ENCODE measurements at places on chromosomes 7 and 10.

- no peak for DNase-seq
These were observed 27.1 kb downstream of the LRRC20 start for GRCh38 chr10:70355051-70356021.

GRCh38 chr10:310976-311639 lies 175.9 kb downstream of the ZMYND11 start:
- no peak for DNase-seq

DNA sequence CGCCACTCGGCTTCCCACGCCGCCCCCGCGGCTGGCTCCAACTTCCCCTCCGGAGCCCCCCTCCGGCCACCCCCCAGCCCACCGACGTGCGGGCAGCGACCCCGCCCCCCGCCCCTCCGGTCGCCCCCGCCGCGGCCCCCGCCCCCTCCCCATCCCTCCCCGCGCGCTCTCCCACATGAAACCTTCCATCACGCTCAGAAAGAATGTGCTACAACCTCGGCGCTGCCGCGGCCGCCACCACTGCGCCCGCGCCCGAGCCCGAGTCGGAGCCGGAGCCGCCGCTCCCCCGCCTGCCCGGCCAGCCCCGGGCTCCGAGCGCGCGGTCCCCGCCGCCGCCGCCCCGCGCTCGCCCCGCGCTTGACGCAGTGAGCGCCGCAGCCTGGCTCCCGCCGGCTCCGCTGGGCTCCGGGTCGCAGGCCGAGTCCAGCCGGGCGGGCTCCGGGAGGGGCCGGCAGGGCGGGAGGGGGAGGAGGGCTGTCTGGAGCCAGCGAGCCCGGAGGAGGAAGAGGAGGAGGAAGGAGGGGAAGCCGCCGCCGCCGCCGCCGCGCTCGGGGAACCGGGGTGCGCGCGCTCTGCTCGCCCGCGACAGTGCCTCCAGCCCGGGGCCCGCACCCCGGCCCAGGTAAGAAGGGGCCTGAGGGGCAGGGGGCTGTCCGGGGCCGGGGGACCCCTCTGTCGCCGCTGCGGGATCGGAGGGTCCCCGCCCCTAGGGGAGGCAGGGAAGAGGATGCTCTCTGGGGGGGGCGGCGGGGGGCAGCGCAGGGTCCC lies 4.3 kb upstream of the ELFN1 start:
- peak; percentile 73 for DNase-seq

DNA sequence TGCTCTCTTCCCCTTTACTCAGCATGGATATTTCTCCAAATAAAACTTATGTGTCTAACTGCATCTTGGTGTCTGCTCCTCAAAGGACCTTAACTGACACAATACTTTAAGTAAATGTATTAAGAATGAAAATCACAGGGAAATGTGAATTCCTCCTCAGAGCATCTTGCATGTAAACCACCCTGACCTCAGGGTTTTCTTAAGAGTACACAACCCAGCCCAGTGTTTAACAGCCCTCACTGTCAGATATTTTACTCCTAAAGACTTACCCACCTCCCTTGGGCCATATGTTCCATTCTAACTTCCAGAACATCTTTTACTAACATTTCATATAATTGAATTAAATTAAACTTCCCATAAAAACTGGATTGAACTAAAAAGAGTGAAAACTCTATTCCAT lies 315.3 kb downstream of the HPSE2 start:
- no peak for DNase-seq

GRCh38 chr10:46040004-46040403 lies 6.1 kb downstream of the MSMB start:
- no peak for DNase-seq

DNA sequence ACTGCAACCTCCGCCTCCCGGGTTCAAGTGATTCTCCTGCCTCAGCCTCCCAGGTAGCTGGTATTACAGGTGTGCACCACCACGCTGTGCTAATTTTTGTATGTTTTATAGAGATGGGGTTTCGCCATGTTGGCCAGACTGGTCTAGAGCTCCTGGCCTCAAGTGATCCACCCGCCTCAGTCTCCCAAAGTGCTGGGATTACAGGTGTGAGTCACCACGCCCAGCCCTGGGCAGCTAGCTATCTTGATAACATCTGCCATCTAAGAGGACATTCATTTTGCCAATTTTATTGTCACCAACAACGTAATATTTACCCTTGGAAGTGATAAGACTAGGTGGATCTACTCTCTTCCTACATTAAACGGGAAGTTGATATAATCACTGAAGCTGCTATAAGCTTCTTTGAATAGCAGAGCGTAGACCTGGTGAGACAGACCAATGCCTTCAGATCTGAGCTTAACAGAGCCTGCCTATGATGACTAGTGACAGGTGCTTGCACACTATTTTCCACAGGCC lies 39.7 kb upstream of the SLC35B4 start:
- no peak for DNase-seq

DNA sequence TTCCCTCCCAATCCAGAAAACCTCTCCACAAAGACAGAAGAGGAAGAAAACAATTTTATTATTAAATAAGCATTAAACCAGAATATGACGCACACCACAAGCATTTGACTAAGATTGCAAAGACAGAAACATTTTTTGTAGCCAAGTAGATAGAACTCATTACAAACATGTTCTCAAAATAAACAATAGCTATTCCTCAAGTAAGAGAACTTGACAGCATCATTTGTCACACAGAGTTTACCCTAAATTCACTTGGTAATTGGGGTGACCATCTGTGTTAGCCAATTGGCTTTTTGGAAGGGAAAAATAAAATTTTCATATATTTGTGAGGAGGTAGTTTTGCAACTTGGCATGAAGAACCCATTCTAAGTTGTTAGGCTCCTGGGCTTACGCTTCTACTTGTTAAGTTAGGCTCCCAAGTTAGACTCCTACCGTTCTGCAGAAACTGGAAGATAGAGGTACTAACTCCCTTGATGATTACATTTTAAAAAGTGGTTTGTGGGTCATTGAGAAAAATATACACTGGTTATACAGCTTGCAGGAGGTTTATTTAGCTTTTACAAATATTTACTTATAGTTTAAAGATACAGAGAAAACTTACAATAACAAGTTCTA lies 618.6 kb upstream of the CNTNAP2 start:
- DNase-seq: no peak

GRCh38 chr10:117761695-117762094 lies 219.1 kb downstream of the EMX2 start:
- DNase-seq: no peak

- DNase-seq: no peak
These were observed 2.7 kb upstream of the PWWP2B start for GRCh38 chr10:132394201-132394811.

DNA sequence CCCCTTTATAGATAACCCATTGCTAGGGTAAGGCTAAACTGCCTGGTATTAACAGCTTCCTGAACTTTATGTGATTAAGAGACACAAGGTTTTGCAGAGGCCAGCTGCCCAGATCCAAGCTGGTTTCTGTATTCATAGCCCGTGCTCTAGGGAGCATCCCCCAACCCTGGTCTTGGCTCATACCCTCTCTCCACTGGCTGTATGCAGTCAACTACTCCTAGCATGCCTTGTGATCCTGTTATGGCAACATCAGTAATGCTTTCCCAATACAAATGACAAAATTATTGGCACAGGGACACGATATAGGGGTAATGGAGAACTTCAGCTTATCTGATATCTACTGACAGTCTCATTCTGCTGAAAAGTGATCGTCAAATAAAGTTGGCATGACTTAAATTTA lies 202.8 kb upstream of the MKLN1 start:
- no peak for DNase-seq

GRCh38 chr7:157673573-157673972 lies 336.8 kb downstream of the DNAJB6 start:
- no peak for DNase-seq

DNA sequence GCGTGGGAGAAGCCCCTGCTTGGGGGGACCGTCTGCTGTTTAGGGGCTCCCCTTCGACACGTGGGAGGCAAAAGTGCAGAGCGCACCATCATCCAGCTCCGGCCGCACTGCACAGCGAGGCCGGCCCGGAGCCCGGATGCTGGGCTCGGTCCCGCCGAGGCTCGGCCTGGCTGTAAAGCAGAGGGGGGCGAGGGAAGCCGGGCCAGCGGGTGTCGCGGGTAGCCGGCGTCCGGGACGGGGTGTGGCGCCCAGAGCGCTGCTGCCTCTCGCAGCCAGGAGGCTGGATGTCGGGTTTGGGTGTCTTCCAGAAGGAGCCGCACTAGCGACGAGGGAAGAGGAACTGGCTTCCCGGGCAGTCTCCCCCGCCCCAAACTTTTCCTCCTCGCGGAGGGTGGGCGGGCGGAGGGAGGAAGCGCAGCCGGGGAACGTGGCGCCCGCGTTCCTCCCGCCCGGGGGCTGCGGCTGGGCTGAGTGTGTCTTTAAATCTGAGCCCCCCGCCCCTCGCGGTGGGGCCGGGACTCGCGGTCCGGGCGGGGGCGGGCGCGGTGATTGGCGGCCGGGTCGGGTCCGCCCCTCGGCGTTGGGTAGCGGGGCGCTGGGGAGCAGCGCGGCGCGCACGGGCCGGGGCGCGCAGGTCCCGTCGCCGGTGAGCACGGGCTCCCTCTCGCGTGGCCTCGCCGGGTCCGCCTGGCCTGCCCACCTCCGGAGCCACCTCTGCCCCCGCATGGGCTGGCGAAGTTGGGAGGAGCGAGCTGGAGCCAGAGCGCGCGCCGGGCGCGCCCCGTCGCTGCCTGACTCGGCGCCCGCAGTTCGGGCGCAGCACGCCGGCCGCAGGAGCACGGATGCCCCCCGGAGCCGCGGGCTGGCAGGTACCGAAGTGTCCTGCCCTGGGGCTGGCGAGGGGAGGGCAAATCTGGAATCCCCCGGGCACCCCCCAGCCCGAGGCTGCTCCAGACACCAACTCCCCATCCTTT lies at the start of gene PALD1:
TSS of gene PALD1 (plus strand) at position 577 of the 974 bp plus-strand sequence. CDS start 47,185 bp downstream, outside the sequence.
- peak; percentile 56 for DNase-seq

- DNase-seq: no peak
These were observed 29.8 kb upstream of the CDC14C start for GRCh38 chr7:48894574-48894973.

DNA sequence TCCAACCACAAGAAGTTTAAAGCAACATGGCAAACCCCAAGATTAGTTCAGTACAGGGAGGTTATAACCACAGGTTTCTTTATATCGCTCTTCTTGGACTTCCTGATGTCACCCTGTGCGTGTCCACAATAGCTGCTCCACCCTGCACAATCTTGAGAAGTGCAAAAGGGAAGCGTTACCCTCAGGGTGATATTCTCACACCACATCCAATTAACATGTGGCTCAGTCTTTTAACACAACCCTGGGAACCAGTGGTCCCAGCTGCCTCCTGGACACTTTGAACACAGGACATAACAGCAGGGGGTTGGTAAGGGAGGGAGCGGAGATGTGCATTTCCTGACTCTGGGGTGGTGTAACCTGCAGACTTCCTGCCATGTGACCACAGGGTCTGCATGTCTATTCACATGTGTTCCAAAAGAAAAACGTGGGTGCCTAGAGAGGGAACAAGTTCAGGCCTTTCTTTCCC lies 64.6 kb downstream of the GSAP start:
- DNase-seq: no peak

DNA sequence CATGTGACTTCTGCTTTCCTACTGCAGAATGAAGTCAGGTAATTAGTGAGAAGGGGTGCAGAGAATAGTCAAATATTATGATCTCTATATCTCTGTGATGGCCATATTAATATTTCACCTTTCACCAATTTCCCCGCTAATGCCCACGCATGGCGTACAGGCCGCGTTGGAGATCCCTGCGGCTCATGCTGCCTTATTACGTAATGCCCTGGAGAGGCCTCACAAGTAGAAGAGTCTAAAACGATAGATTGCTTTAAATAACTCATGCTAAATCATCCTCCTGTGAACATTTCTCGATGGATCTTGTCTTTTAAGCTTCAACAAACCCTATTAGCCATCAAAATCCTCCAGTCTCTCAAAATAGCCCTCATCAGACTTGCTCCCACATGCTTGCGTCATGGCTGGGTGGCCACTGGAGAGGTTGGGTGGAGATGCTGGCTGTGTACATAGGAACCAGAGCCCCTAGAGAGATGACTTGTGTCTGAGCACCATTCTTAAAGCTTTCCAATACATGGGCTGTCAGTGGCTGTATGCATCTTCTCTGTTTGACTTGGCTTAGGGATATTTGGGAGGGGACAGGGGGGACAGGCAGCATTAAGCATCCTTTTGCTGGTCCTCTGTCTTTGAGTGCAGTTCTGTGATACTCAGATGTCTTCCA lies 79.5 kb upstream of the INSYN2A start:
- DNase-seq: no peak

DNA sequence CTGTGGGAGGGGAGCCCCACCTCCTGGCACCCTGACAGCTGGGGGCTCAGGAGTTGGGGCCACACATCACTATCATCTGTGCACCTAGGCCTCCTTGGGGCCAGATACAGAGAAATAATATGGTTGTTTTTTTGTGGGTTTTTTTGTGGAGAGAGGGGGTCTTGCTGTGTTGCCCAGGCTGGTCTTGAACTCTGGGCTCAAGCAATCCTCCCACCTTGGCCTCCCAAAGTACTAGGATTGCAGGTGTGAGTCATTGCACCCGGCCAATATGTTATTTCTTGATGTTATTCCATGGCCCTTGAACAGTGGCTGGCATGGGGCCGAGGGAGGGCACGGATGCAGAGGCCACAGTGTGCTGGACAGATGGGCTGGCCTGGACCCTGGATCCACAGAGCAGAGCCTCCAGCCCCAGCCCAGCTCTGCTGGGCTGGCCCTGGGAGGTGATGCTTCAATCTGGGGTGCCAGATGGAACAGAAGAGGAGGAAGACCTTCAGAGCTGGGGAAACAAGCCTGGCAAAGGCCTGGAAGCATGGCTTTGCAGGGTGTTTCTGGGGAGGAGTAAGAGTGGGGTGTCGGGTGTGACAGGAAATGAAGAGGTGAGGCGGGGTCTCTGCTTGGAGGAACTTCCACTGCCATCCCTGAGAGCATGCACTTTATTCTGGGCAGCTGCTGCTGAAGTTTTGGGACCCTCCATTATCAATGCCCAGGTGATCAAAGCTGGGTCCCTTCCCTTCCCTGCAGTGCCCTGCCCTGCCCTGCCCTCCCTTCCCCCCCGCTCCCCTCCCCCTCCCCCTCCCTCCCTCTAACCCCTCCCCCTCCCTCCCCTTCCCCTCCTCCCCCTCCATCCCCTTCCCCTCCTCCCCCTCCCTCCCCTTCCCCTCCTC lies 3.7 kb upstream of the FZD9 start:
- no peak for DNase-seq

- DNase-seq: no peak
These were observed 37.8 kb downstream of the STEAP4 start for GRCh38 chr7:88268858-88269257.

DNA sequence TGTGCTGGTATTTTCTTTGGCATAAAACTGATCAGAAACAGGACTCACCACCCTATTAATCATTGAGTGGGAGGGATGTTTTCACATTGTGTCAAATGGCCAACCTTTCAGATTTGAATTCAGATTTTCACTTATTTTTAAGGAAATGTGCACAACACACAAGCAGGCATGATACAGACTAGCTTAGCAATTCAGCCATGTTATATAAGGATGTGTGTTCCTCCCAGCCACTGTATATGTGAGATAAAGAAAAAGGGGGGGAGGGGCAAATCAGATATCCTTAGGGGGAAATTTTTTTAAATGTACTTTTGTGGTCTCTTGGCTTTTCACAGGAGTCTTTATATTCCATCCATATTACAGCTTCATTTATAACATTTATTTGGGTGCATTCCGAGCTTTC lies 3.1 kb downstream of the GAD2 start:
- DNase-seq: no peak

GRCh38 chr7:75727881-75728593 lies 10.7 kb downstream of the HIP1 start:
- peak; percentile 53 for DNase-seq

All from NCI-H226 (cell line).